Nucleus accumbens (tissue), 56 donors: ENCODE measurements at places on chromosomes 5 and 9.

DNA sequence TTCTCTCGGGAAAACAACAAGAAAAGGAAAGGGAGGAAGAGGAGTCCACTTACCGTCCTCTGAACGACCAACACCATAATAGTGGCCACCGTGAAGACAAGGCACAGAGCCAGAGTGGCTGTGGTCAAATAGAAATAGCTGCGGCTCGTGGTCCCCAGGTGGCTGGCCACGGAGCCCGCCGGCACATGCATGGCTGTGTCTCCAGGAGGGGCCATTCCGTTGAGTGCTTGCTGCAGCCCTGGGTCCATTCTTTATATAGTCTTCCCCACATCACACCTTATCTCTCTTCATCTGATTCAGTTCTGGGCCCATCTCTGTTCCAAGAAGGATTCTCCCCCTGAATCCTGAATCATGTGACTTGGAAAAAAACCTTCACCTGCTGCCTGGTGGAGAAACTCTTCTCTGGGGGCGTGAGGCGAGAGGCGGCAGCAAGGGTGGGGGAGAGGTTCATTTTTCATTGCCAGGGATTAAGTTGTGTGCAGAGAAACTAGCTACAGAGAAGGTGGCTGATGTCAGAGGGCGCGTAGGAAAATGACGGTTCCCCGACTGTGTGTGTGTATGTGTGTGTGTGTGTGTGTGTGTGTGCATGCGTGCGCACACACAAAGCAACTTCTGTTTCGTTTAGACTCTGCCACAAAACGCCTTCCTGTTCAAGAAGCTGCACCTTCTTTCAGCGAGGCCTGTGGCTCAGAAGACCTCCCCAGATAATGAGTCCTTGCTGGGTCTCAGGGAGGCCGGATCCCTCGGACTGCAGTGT, at the start of gene TNFSF8:
TNFSF8 (minus strand) TSS at position 536 of the 757 bp plus-strand sequence; CDS start at position 248, 288 bp downstream.
- no peak for DNase-seq

GRCh38 chr9:71924576-71924975, 13.1 kb downstream of the C9orf85 start:
- no peak for DNase-seq

- DNase-seq = peak; percentile 48
Observed at GRCh38 chr9:104808035-104808614, 44.2 kb downstream of the NIPSNAP3B start.

GRCh38 chr9:11871852-11872251, 821.3 kb upstream of the TYRP1 start:
- no peak for DNase-seq

DNA sequence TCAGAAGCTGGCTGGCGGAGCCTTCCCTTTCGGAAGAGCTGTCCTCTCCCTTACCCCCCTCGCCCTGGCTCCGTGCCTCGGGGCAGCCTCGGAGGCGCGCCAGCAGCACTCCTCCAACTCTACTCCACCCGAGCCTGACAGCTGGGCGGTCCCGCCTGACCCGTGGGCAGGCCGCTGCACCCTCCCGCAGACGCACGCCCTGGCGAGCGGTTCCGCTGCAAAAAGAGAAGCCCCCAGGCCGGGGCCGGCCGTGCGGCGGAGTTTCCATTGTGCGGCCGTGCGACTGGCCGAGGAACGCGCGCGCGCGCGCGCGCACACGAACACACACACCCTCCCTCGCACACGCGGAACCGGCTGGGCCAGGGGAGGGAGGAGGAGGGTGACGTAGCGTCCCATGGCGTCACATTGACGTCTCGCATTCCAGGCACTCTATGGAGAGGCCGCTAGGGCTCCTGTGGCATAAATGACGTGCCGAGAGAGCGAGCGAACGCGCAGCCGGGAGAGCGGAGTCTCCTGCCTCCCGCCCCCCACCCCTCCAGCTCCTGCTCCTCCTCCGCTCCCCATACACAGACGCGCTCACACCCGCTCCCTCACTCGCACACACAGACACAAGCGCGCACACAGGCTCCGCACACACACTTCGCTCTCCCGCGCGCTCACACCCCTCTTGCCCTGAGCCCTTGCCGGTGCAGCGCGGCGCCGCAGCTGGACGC, at the start of gene NR4A3:
NR4A3 (plus strand) TSS at position 490 of the 713 bp plus-strand sequence. CDS start 6,158 bp downstream, outside the sequence.
- DNase-seq = peak; percentile 92

- DNase-seq = no peak
Observed at GRCh38 chr9:106400170-106400569, 462.8 kb upstream of the ZNF462 start.

GRCh38 chr5:143011585-143011984, 241.4 kb downstream of the ARHGAP26 start:
- no peak for DNase-seq

DNA sequence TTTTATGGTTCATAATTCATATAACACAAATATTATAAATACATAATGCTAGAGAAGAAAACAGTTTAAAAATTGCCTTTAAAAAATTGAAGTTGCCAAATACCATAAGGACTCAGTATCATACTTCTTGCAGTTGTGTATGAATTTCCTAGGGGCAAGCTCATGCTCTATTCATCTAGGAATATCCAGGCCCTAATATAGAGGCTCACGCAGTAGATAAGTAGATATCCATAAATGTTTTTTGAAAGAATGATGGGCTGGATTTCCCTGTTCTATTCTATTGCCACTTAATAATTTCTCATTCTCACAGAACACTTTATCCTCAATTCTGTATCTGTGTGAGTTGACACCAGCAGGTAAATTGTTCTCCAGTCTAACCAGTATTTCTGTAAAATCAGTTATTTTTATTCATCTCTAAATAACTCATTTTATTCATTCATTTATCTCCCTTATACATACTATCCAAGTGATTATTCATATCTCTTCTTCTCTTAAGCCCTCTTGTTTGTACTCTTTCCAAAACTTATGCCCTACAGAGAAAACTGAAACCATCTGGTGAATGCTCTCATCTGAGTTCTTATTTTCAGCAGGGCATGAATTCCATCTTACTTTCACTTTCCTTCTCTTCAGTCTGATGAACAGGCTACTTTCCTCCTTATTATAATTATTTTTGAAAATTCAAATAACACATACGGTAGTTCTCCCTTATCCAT, 97.1 kb downstream of the SLC44A1 start:
- DNase-seq = no peak

- no peak for DNase-seq
Observed at GRCh38 chr5:17329571-17329970, 112.1 kb downstream of the BASP1 start.

DNA sequence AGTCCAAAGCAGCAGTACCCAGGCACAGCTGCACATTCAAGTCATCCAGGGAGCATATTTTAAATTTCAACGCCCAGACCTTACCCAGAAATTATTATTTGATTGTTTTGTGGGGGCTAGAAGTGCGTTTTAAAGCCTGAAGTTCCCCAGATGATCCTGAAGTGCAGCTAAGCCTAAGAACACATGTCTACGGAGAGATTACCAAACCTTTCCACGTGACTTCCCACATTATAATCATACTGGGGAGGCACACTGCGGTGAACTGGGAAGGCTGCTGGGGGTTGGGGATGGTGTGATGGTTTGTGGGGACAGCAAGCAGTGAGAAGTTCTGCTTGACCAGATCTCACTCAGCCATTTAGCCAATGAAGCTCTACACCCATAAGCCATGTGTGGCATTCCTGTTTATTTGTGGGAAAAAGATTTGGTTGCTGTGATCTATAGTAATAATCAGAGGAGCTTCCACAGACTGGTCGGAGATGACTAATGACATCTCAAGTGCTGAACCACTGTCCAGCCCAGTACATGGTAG, 93.4 kb upstream of the CDH6 start:
- no peak for DNase-seq

GRCh38 chr9:34377404-34377746, 677 bp upstream of the MYORG start:
- DNase-seq = no peak
